ENCODE measurements at places on chromosomes 16 and 17. TPM values are rescaled to one million over a fixed set of nuclear protein-coding genes. Genes with fewer than 3 reads are reported as not detected.

- H3K36me3 ChIP-seq = no peaks in the 10 kb centered on the region
- H3K4me3 ChIP-seq = no peak overlapping the region
- no peaks in the 10 kb centered on the region for H3K27me3 ChIP-seq
- no peaks in the 10 kb centered on the region for H3K4me1 ChIP-seq
- H3K27ac ChIP-seq = no peak overlapping the region
- DNase-seq = no peak
Measured at GRCh38 chr16:61713787-61714186, 322.5 kb downstream of the CDH8 start.

DNA sequence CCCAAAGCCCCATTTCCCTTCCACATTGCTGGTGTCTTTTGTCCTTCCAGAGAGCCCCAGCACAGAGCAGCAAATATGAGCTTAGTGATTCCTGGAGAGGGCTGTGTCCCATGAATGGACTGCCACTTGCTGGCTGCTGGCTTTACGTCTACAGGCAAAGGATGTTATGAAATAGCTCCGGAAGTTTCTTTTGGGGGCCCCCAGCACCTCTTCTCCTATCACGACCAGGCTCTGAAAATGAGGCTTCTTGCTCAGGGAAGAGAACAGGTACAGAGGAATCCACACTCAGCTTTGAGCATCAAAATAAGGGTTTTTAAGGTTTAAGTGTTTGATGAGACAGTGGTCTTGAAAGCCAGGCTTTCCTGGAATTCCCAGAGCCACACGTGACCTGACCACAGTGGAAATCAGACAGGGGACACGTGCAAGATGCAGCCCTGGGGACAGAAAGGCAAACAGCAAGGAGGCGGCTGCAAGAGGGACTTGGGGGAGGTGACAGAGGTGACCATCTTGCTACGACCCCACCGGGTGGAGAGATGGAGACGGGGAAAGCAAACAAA lies 58.1 kb downstream of the ZDHHC7 start:
- H3K36me3 ChIP-seq = no peaks in the 10 kb centered on the region
- no peaks in the 10 kb centered on the region for H3K27me3 ChIP-seq
- no peak for DNase-seq
- H3K4me1 ChIP-seq = peaks cover 18% of the 10 kb centered on the region
- no peak overlapping the region for H3K27ac ChIP-seq
- no peak overlapping the region for H3K4me3 ChIP-seq

DNA sequence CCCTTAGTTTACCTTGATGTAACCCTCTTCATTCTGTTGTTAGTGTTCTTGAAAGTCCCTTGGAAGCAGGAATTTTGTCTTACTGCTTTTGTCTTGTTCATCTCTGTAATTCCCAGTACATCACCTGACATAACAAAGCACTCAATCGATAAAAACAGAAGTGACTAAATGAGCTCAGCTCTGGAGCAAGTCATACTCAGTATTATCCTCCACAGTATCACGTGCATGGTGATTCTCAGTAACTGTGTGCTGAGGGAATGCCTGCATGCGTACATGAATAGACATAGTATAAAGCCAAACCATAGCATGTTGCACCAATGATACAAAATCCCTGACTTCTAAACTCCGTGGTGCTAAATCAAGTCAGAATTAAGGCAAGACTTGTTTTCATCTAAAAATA lies 7.2 kb downstream of the KRT38 start:
- no peak overlapping the region for H3K27ac ChIP-seq
- no peaks in the 10 kb centered on the region for H3K4me1 ChIP-seq
- H3K36me3 ChIP-seq = no peaks in the 10 kb centered on the region
- no peak overlapping the region for H3K4me3 ChIP-seq
- H3K27me3 ChIP-seq = no peaks in the 10 kb centered on the region
- no peak for DNase-seq

- peaks cover 48% of the 10 kb centered on the region for H3K4me1 ChIP-seq
- H3K36me3 ChIP-seq = no peaks in the 10 kb centered on the region
- H3K4me3 ChIP-seq = peak overlapping the region; percentile 64
Measured at GRCh38 chr17:79843816-79844800, 4.9 kb upstream of the CBX4 start.

DNA sequence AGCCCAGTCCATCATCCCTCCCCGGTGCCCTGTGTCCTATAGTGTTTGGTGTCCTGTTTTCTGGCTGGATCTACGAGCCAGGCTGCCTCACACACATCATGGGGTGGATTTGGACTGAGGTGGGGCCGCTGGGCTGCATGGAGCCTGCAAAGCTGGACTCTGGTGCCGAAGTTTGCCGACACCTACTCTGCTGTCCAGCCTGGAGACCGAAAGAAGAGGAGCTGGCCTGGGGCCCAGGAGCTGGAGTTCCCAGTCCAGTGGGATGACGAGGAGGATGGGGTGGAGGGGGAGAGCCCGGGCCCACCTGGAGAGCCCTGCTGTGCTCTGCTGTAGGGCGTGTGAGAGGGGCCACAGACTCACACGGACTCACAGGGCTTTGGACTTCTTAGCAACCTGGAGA lies 40.3 kb upstream of the ENPP7 start:
- no peak overlapping the region for H3K27ac ChIP-seq
- H3K36me3 ChIP-seq = no peaks in the 10 kb centered on the region
- peaks cover 6% of the 10 kb centered on the region for H3K27me3 ChIP-seq
- peaks cover 12% of the 10 kb centered on the region for H3K4me1 ChIP-seq
- H3K4me3 ChIP-seq = no peak overlapping the region
- no peak for DNase-seq

DNA sequence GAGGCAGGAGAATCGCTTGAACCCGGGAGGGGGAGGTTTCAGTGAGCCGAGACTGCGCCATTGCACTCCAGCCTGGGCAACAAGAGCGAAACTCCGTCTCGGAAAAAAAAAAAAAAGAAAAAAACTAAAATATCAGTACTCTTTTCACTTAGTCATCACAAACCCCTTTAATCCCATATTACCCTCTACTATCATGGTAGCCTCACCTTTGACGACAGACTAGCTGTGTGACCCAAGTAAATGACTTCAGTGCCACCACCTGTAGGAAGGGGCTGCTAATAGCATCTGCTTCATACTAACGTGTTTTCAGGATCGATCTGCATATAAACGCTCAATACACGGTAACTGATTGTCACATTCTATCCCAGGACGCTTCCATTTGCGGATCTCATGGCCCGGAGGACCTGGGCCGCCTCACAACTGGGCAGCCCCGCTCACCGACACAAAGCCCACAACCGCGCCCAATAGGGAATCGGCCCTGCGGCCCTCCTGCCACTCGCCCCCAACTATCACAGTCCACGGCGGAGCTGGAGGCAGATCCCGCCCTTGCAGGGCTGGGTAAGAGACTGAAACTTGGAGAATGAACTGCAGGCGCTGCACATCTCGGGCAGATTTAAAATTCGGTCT lies 1.1 kb upstream of the ZNF263 start:
- peaks cover 18% of the 10 kb centered on the region for H3K36me3 ChIP-seq
- H3K4me1 ChIP-seq = peaks cover 14% of the 10 kb centered on the region
- no peak for DNase-seq
- peak overlapping the region; percentile 100 for H3K27ac ChIP-seq
- no peaks in the 10 kb centered on the region for H3K27me3 ChIP-seq

- H3K36me3 ChIP-seq = no peaks in the 10 kb centered on the region
- DNase-seq = no peak
- H3K27ac ChIP-seq = no peak overlapping the region
- no peaks in the 10 kb centered on the region for H3K27me3 ChIP-seq
- H3K4me3 ChIP-seq = no peak overlapping the region
Measured at GRCh38 chr16:4200781-4201137, 41.1 kb downstream of the SRL start.

GRCh38 chr17:2611627-2612026 lies 18.2 kb downstream of the PAFAH1B1 start:
- no peak overlapping the region for H3K27ac ChIP-seq
- no peaks in the 10 kb centered on the region for H3K36me3 ChIP-seq
- H3K4me3 ChIP-seq = no peak overlapping the region
- no peaks in the 10 kb centered on the region for H3K27me3 ChIP-seq
- DNase-seq = no peak

DNA sequence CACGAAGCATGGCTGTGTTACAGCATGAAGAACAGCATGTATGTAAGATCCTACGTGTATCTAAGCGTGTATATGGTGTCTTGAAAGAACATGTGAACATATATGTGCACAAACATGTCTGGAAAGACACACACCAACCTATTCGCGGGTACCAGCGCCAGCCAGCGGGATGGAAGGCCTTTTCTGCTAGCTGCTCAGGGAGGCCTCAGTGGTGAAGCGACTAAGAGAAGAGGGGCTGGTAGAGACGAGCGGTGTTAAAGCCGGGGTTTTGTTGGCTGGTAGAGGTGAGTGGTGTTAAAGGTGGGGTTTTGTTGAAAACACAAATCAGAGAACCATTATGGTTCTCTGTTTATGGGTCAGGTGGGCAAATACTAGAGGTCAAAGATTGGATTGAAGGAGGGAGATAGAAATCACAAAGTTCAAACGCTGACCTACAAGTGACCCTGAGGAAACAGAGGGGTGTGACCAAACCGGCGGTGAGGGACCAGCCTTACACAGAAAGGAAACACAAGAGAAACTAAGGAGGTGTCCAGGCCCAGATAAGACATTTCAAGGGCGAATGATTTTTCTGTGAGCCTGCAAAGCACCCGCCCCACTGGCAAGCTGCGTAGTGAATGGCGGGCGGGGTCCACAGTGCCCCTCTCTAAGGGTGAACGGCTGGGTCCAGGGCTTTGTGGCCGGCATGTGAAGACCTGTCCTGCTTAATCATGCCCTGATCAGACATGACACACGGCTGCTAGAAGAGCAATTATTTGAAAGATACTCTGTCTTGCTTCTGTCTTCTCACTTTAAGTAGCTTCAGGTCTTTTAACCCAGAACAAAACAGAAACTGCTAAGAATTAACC lies 8.1 kb downstream of the ZCCHC14 start:
- peaks cover 55% of the 10 kb centered on the region for H3K4me1 ChIP-seq
- no peaks in the 10 kb centered on the region for H3K27me3 ChIP-seq
- DNase-seq = no peak
- H3K4me3 ChIP-seq = no peak overlapping the region
- H3K36me3 ChIP-seq = peaks cover 4% of the 10 kb centered on the region
- H3K27ac ChIP-seq = peak overlapping the region; percentile 24

DNA sequence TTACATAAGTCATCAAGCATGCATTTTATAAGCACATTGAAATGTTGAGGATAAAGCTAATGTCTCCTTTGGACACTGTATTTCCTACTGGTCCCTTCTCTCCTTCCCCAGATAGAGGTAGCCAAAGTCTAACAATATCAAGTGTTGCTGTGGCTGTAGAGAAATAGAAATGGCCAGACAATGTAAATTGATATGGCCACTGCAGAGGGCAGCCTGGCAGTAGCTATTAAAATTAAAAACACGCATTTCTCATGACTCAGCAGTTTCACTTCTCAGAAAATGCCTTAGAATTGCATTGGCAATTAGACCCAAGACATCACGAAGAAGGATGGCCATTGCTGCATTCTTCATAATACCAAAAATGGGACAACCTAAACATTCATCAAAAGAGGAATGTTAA lies 46.8 kb upstream of the MRTFB start:
- H3K27ac ChIP-seq = no peak overlapping the region
- no peaks in the 10 kb centered on the region for H3K27me3 ChIP-seq
- H3K4me1 ChIP-seq = peaks cover 8% of the 10 kb centered on the region

DNA sequence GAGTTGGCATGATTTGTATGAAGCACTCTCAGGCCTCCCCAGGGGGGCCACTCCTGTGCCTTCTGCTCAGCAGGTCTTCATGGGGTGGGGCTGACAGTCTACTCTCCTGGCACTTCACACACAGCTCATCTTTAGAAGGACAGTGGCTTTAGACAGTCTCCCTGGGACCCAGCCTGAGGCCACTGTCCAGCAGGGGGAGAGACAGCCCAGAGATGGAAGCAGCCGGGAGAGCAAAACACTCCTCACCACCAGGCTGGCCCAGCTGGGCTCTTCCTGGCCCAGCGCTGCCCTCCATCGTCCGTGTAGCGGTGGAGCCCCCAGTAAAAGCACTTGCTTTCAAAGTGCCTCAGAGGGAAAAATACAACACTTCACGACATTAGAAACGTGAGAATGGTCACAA lies 62.0 kb upstream of the CRHR1 start:
- no peaks in the 10 kb centered on the region for H3K36me3 ChIP-seq
- no peak for DNase-seq
- peaks cover under 1% of the 10 kb centered on the region for H3K27me3 ChIP-seq
- H3K27ac ChIP-seq = no peak overlapping the region

DNA sequence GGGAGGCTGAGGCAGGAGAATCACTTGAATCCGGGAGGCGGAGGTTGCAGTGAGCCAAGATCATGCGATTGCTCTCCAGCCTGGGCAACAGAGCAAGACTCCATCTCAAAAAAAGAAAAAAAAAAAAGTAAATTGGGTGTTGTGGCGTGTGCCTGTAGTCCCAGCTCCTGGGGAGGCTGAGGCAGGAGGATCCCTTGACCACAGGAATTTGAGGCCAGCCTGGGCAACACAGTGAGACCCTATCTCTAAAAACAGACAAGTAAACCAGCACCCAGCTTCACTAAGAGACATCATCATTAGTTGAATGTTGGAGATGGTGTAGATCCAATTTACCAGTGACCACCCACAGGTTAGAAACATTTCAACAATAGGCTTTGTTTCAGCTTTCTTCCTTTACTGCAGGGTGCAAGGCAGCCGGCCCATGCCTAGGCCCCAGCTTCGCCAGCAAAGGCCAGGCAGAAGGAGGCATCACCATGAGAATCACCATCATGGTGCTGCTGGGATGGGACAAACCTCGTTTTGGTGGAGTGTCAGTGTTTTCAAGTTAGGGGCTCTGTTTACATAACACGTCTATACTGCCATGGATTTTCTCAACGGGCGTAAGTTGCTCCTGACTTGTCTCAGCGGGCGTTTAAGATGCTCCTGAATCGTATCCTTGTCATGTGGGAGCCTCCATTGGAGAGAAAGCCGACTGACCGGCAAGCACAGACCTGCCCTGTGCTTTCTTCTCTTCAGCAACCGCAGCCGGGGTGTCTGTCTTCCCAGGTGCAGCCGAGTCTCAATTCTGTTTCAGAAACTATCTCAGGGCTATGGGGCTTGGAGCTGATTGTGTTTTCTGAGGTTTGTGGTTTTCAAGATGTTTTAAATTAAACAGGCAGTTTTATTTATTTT lies 7.3 kb downstream of the TCF25 start:
- DNase-seq = no peak
- H3K36me3 ChIP-seq = peaks cover 77% of the 10 kb centered on the region
- no peaks in the 10 kb centered on the region for H3K27me3 ChIP-seq
- no peaks in the 10 kb centered on the region for H3K4me1 ChIP-seq

- no peak overlapping the region for H3K27ac ChIP-seq
- H3K4me3 ChIP-seq = no peak overlapping the region
- H3K4me1 ChIP-seq = no peaks in the 10 kb centered on the region
Measured at GRCh38 chr16:6841392-6841791, 491.3 kb upstream of the RBFOX1 start.

- H3K36me3 ChIP-seq = no peaks in the 10 kb centered on the region
- H3K27me3 ChIP-seq = no peaks in the 10 kb centered on the region
- no peaks in the 10 kb centered on the region for H3K4me1 ChIP-seq
- DNase-seq = no peak
- no peak overlapping the region for H3K27ac ChIP-seq
- no peak overlapping the region for H3K4me3 ChIP-seq
Measured at GRCh38 chr16:46728806-46729205, 19.3 kb downstream of the MYLK3 start.

Gene SPOP
- total RNA-seq = 87.3 TPM

Gene CHD9NB
- total RNA-seq = 1.1 TPM

Gene DYNLRB2
- total RNA-seq = not detected

Gene MYH13
- not detected for total RNA-seq

Gene TMEM114
- total RNA-seq = not detected
